ENCODE measurements at places on chromosomes 7 and 10.

DNA sequence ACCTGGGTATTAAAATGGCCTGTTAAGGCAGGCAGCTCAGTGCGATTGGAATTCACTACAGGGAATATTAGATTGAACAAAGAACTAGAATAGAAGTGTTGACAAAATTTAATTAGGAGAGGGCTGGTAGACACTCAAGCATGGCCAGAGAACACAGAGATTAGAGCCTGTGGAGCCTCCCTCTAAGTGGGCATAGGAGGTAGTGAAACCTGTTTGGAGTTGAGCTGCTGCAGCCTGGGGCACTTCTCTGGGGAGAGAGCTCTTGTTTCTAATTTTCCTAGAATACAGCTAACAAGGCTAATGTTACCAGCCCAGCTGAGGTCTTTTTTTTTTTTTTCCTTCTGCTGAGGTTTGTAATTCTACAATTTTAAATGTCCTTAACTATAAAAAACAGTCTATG is 46.4 kb downstream of the TMEM168 start:
- DNase-seq, result no peak

GRCh38 chr7:124728610-124729009 is 37.0 kb downstream of the GPR37 start:
- DNase-seq, result no peak

GRCh38 chr7:86989407-86989806 is 70.0 kb downstream of the ELAPOR2 start:
- no peak for DNase-seq

- DNase-seq, result no peak
Measured at GRCh38 chr7:151930695-151931094, 25.6 kb upstream of the GALNTL5 start.

- DNase-seq, result no peak
Measured at GRCh38 chr10:49281461-49281860, 17.5 kb upstream of the C10orf71 start.
